ENCODE measurements at places on chromosomes 11 and 22.

DNA sequence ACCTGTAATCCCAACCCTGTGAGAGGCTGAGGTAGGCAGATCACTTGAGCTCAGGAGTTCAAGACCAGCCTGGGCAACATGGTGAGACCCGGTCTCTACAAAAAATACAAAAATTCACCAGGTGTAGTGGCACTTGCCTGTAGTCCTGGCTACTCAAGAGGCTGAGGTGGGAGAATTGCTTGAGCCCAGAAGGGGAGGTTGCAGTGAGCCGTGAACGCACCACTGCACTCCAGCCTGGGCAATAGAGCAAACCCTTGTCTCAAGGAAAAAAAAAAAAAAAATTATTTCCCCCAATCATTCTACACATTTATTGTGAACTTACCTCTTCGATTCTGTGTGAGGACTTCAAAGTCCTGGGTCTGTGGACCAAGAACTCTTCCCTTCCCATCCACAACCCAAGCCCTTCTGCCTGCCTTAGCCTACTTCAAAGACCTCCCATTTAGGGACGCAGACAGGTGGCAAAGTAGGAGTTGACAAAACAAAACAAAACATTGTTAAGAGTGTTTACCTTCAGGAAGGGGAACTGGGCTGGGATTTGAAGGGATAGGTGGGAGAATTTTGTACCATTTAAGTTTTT lies 3.8 kb upstream of the WEE1 start:
- no peak for DNase-seq

DNA sequence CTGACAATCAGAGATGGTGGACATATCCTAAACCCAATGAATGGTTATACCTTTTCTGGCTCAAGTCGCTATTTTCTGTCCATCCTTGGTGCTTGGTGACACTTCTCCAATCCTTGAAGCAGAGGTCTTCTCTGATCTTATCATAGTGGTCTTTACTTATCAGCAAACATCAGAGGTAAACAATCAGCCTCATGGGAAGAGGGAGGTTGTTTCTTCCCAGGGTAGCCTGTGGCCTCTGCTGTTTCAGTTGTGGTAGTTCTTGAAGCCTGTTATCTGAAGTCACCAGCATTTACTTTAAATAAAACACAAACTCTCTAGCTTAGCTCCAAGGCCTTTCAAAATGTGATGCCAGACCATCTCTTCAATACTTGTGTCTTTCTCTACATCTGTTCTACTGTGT lies 66.7 kb downstream of the RRM1 start:
- no peak for DNase-seq

DNA sequence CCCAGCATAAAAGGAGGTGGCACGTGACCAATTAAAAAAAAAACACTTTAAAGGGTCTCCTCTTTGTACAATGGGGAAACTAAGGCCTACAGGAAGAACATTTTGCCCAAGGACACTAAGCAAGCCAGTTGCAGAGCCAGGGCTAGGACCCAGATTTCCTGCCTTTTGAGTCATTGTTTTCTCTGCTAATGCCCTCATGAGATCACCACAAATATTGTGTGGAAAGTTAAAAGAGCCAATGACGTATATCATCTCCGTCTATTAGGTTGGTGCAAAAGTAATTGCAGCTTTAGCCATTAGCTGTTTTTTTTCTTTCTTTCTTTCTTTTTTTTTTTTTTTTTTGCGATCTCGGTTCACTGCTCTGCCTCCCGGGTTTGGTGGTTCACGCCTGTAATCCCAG lies 24.1 kb upstream of the LRRC32 start:
- DNase-seq: no peak

DNA sequence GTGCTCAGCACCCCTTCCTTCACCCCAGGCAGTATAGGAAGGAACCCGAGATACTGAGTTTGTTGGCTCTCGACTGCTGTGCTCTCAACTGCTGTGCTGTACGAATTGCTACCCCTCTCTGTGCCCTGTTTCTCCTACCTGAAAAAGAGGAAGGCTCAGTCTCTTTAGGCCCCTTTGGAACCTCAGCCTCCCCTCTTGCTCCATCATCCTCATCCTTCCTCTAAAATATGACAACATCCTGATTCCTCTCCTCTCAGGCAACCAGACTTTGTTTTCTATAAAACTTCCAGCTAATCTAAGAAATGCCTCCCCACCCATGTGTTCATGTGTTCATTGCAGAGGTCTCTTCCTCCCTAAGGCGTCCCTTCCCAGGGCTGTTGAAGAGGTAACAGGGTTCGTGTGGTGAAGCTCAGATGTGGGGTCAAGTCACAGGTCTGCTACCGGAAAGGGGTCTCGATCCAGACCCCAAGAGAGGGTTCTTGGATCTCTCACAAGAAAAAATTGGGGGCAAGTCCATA lies 35.5 kb upstream of the CD82 start:
- DNase-seq: no peak

- no peak for DNase-seq
Observed at GRCh38 chr11:65207918-65208784, 26.4 kb downstream of the CAPN1 start.

GRCh38 chr11:38796281-38796680 lies 2198.2 kb upstream of the RAG2 start:
- DNase-seq: no peak

- no peak for DNase-seq
Observed at GRCh38 chr11:92557879-92558278, 333.3 kb downstream of the FAT3 start.

DNA sequence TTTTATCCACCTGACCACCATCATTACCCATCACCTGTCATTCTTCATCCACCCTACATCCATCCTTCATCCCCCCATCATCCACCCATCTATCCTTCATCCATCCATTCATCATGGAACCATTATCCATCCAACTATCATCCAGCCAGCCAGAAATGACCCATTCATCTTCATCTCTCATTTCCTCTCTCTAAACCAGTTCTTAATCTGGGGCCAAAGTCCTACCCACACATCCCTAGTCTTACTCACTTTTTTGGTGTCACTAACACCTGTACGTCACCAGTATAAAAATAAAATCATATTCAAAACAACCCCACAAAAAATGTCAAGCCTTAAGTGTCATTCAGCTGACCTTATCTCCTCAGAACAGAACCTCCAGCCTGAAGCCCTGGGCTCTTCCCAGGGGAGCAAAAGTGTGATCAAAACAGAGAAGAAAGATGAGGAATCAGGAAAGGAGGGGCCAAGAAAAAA lies 12.3 kb downstream of the SPI1 start:
- no peak for DNase-seq
